ENCODE measurements at places on chromosomes 5 and 9.

GRCh38 chr5:58153255-58153654, 306.6 kb downstream of the PLK2 start:
- no peak for DNase-seq

DNA sequence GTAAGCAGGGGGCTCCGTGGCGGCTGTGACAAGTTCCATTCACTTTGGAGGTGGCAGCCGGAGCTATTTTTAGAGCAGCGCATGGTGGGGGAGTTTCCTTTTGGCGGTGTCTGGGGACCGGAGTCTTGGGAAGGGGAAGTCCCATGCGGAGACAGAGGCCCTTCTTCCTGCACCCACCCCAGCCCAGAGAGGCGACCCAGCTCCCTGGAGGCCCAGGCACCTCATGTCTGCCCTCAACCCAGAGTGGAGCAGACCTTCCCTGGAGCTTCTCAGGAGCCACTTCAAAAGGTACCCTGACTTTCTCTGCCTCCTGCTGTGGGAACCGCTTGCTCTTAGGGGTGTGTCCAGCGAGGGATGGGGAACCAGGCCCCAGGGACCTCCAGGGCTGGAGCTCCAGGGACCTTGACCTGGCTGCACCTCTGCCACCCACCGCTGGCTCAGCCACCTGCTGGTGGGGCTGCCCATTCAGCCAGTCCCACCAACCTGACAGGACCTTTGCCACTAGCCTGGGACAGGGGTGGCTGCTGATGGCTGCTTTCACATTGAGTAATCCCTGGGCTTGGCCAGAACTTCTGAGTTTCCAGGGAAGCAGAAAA, 34.1 kb downstream of the NEK6 start:
- DNase-seq = peak; percentile 64

- no peak for DNase-seq
These were observed 438.3 kb downstream of the DIRAS2 start for GRCh38 chr9:90204128-90204831.

DNA sequence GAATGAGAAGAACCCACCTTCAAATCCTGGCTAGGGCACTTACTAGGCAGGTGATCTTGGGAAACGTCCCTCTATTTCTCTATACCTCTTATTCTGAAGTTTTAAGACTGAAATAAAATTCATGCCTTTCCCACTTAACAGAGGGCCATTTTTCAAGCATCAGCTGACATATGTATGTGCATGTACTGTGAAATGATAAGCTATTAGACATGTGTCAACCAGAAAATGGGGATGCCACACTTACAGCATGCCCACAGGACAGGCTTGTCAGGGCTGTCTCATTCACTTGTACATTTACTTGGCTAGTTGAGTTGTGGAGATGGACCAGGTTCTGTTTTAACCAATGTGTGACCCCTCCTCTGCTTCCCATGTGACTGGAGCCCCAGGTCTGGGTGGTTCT, 78.5 kb downstream of the C9orf152 start:
- no peak for DNase-seq

GRCh38 chr9:132164604-132165362, 2.9 kb downstream of the NTNG2 start:
- no peak for DNase-seq

- DNase-seq = no peak
These were observed 16.6 kb upstream of the ENTREP1 start for GRCh38 chr9:69308206-69308931.

GRCh38 chr5:74393943-74394342, 246.6 kb downstream of the ENC1 start:
- DNase-seq = no peak

GRCh38 chr5:173806270-173807035, 81.7 kb upstream of the CPEB4 start:
- DNase-seq = no peak

- no peak for DNase-seq
These were observed 131.1 kb downstream of the ADAMTSL1 start for GRCh38 chr9:18604767-18605730.

DNA sequence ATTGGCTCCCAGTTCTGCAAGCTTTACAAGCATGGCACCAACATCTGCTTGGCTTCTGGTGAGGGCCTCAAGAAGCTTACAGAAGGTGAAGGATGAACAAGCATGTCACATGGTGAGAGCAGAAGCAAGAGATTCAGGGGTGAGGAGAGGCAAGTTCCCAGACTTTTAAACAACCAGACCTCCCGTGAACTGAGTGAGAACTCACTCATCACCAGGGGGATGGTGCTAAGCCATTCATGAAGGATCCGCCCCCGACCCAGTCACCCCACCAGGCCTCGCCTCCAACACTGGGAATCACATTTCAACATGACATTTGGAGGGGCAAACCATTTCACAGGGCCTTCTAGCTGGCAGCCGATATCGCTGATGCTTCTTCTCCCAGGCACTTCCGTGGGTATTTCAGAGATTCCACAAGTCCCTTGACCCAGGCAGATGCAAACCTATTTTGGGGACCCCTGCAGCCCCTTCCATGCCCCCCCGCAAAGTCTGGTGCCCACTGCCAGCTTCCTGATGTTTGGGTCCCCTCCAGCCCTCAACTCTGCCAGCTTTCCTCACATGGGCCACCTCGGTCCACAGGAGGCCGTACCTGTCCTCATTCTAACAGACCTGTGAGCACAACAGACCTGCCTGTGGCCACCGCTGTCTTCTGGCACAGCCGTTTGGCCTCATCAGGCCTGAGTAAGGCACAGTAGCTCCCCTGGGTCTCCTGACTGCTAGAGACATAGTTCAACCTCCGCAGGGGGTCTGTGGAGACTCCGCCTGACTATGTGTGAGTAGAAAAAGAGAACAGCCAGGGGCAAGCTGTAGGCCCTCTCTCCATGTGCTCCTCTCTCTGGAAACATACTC, 60.7 kb upstream of the ANGPTL2 start:
- DNase-seq = no peak

DNA sequence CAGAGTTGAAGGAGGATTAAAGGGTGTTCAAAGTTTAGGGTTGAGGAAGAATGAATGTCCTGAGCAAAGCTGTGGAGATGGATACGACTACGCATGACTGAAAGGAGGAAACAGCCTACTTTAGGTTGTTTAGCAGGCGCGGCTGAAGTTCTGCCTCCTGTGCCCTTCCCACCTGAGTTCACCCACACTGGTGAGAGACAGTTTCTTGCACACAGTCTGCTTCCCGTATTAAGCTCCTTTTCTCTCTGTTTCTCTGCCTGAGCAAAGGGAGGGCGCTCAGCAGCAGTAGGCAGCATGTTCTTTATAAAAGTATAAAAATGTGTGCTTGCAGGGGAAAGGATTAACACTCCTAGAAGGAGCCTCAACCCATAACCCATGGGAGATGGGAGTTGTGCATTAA, 224.0 kb upstream of the SMARCA2 start:
- DNase-seq = no peak

- DNase-seq = peak; percentile 82
These were observed 28.7 kb downstream of the ENHO start for GRCh38 chr9:34493972-34494535.

GRCh38 chr9:89752154-89752553, 147.3 kb downstream of the GADD45G start:
- DNase-seq = no peak

DNA sequence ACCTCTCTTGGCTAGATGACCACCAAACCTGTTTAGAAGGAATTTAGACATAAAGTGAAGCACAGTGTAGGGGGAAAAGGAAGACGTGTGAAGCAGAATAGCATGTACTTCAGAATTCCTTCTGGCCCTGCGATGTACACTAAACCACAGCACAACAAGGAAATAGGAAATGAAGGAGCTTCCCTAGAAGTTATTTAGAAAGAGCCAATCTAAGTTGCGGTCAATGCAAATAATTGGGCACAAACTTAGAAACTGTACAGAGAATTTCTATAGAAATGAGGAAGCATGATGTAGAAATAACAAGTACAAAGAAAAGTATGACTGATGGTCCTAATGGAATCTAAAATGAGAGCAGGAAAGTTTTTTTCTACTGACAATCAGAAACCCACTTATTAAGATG, 41.5 kb downstream of the ANKRD55 start:
- no peak for DNase-seq

- no peak for DNase-seq
These were observed 2.9 kb downstream of the TTC23L start for GRCh38 chr5:34841816-34842215.

DNA sequence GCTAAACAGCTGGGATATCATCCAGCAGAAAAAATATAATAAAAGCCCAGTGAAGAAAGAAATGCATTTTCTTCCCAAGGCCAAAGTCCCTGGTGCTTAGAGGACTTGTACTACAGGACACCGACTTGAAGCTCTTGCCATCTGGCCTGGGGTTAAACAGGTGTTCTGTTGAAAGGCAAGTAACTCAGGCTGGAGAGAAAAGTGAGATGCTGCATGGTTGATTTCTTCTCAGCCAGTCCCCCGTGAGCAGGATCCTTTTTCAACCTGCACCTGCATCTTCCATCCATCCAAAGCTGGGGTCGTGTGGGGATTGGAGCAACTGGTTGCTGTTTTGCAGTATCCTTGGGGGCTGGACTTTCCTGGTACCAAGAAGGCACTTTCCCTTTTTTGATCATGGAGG, 146.1 kb upstream of the RPS23 start:
- DNase-seq = peak; percentile 74

GRCh38 chr9:135574331-135574730, 12.8 kb downstream of the PAEP start:
- DNase-seq = no peak

DNA sequence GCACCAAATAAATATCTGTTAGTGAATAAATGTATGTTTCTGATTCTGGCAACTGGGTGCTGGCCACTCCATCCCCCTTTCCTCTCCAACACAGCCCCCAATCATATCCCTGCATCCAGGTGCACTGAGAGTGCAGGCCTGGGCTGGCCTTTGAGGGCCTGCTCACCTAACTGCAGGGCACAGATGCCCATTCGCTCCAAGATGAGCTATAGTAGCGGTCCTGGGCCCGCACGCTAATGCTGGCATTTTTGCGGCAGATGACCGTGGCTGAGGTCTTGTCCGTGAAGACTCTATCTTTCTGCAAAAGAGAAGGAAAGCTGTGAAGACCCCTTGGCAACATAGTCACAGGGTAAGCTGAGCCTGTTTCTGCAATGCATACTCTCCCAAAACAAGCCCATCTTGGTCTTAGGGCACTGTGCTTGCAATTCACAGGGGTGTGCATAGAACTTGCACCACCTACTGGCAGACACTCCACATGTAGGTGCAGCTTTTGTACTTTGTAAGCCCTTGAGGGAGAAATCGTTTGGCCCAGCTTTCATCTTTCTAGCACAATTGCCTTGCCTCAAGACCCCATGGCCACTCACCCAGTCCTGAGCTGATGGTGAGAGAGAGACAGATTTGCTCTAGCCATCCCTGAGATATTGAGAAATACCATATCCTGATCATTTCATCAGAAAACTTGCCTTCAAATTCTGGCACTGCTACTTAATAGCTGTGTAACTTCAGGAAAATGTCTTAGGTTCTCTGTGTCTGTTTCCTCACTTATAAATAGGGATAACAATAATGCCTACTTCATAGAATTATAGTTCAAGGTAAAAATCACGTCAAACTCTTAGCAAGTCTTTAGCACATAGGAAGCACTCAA, 13.5 kb downstream of the IL12B start:
- peak; percentile 36 for DNase-seq

DNA sequence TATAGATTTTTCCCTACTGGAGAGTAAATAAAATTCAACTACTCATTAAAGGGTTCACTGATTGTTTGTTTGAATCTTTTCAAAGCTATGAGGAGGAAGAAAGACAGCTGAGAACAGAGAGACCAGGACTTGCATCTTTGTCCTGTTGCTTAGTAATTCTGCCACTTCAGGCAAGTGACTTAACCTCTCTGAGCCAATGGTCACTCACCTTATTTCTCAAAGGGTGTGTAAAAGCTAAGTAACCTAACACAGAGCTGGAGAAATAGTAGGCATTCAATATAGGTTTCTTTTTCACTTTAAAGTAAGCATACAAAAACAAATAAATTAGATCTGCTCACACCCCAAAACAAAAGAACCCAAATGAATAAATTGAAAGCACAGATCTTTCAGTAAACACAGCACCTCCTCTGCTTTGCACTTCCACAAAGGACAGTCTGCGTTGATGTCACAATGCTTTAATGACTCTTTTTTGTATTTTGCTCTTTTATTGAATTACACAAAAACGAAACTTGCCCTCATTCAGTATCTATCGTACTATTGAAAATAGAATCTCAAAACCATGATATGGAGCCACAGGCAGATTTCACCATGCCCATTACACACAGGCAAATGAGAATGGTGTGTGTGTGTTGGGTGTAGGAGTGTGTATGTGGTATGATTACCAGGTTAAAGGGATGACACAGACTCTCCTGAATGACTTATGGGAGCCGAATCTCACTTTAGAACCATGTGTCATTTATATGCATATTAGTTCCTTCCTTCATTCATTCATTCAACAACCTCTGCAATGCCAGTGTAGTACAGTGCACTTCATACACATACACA, 166.0 kb downstream of the EBF1 start:
- DNase-seq = no peak

- DNase-seq = no peak
These were observed 658.6 kb downstream of the ISL1 start for GRCh38 chr5:52041842-52042241.

DNA sequence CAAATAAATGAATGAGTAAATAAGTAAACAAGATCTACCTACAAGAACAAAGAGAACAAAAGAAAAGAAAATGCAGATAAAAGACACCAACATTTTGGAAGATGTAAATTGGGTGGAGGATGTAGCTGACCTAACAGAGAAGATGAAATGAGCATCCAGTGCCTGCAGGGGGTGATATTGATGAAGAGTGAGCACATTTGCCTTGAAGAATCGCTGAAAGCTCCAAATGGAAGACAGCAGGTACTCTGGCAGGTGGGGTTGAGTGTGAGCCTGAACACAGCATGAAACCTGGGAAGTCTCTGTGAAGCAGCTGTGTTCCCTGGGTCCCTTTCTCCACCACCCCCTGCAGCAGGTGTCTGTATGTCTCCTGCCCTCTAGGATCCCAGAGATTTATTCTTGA, 125.6 kb downstream of the NXNL2 start:
- DNase-seq = no peak

GRCh38 chr9:91495450-91495849, 71.8 kb upstream of the NFIL3 start:
- peak; percentile 35 for DNase-seq

- no peak for DNase-seq
These were observed 29.2 kb upstream of the GZMA start for GRCh38 chr5:55073211-55073610.

All from tongue (tissue), 3 donors.